Progenitor cell of endocrine pancreas (in vitro differentiated cells): ENCODE measurements at places on chromosomes 12 and 14. TPM values are rescaled to one million over a fixed set of nuclear protein-coding genes. Genes with fewer than 3 reads are reported as not detected.

TMEM30B gene
- total RNA-seq, result 28.1 and 29.4 TPM in 2 replicates

IL31 gene
- not detected in 2 replicates for total RNA-seq

SPX gene
- total RNA-seq, result 2.6 and 2.7 TPM in 2 replicates

RD3L gene
- total RNA-seq, result not detected in 2 replicates
